SK-N-SH treated with all-trans-retinoic acid at 6 μM for 48 hours (cell line): ENCODE measurements at places on chromosomes 2 and 18.

DNA sequence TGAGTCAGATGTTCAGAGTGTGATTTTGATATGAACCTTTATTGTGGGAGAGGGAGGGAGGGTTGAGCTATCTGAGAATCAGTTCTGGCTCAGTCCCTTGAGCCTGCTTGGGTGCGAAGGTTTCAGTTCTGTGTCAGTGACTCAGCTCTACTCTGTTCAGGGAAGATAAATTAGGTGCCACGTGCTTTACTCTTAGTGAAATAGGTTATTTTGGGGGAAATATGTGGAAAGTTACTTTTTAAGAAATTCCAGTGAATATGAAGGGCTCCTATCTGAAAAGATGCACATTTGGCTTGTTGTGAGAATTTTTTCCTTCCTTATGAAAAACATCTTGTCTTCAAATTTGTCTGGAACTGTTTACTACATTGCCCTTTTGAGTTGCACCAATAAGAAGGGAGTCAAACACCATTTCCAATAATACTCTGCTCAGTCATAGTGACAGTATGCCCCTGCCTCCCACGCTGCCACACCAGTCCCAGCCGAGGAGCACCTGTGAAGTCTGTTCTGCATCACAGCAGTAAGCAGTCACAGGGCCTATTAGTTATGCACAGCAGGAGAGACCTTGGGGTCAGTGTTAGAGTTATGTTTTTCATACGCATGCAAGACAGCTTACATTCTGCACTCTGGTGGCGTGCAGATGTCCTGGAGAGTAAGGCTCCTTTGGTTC lies 32.8 kb upstream of the DNAH7 start:
- peak; percentile 59 for ATAC-seq

DNA sequence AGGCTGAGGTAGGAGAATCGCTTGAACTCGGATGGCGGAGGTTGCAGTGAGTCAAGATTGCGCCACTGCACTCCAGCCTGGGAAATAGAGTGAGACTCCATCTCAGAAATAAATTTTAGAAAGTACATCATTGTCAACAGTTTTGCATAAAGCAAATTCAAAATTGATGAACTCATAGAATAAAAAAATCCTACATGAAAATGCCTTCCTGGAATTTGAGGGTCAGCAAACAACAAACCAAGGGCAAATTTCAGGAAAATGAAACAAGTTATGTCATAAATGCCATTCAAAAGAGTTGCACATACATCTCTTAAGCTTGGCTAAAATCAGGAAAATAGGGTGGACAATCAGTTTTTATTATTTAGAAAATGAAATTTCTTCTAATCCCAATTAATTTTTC lies 45.1 kb downstream of the COL5A2 start:
- ATAC-seq = no peak

DNA sequence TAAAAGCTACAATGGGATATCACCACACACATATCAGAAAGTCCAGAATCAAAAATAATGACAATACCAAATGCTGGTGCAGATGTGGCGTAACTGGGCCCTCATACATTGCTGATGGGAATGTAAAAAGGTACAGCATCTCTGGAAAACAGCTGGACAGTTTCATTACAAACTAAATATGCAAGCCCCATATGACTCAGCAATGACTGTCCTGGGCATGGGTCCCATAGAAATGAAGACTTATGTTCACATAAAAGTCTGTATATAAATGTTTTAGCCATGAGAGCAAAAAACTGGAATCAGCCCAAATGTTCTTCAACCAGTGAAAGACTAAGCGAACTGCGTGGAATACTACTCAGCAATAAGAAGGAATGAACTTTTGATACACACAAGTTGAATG lies 56.7 kb downstream of the ALPK2 start:
- peak; percentile 23 for ATAC-seq

- no peak for ATAC-seq
These were observed 14.4 kb downstream of the ELMOD3 start for GRCh38 chr2:85368921-85369320.

- no peak for ATAC-seq
These were observed 98.4 kb downstream of the EHBP1 start for GRCh38 chr2:62803961-62804360.

DNA sequence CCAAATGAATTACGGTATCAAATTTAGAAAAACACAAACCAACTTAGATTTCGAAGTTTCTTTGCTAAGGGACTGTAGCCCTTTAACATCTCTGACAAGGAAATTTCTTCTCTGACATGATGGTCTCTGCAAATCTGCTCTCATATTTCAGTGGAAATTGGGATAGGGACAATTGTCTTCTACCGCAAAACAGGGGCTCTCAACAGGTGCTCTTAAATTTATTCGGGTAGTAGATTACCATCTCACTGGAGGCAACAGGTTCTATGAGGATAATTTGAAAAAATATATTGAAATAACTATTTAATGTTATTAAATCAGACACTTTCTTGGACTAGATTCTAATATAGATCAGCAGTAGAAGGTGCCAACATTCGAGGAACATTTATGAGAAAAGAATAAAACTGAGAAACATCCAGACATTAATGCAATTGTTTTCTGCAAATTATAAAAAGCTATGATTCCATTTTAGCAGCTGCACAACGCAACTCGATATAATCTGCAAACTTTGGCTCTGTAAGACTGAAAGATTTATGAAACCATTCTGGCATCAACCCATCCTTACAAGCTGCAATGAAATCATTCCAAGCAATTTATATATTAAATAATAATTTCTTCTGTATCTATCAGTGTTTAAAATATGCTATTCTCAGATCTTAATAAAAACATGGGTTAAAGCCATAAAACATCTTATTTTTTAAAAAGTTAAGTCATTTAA lies 10.0 kb upstream of the BCL2 start:
- ATAC-seq = no peak

DNA sequence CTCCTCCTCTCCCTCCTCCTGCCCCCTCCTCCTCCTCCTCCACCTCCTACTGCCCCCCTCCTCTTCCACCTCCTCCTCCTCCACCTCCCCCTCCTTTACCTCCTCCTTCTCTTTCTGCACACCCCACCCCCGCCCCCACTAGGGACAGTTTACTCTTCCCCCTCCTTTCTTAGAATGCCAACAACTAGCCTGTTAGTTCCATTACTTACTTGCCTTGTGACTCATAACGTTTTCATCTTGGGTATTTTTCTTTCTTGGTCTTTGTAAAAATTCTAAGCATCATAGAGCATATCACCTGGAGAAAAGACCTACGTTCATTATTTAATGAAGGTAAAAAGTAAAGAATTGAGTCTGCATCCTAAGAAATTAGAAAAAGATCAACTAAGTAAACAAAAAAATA lies 165.3 kb downstream of the NEDD4L start:
- 0 out of 3 replicates have a peak, but pooled peaks have one; percentile 18 for ATAC-seq

DNA sequence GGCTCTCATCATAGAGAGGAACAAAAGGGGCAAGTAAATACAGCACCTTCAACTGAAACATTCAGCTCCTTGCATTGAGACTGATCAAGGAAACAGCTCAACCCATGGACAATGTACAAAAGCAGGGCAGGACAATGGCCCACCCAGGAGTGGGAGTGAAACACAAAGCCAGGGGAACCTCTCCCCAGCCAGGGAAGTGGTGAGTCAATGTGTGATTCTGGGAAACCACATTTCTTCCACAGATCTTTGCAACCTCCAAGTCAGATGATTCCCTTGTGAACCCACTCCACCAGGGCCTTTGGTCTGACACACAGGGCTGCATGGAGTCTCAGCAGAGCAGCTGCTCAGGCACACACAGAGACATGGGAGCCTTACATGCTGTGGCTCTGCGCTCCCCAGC lies 294.5 kb downstream of the NR4A2 start:
- ATAC-seq = no peak

DNA sequence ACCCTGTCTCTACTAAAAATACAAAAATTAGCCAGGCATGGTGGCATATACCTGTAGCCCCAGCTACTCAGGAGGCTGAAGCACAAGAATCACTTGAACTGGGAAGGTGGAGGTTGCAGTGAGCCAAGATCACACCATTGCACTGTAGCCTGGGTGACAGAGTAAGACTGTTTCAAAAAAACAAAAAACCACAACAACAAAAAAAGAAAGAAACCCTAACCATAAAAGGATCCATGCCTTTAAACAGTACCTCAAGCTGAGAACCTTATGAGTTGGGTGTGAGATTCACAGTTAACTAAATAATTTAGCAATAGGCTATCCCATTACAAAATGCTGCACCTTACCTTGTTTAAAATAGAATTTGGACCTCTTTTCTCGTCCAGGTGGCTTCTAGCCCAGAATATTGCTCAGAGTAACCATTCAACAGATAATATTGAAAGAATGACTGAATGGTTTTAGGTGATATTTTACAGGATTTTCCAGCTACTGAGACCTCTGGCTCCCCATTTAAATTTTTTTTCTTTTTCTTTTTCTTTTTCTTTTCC lies 6.4 kb downstream of the DPYSL5 start:
- no peak for ATAC-seq

DNA sequence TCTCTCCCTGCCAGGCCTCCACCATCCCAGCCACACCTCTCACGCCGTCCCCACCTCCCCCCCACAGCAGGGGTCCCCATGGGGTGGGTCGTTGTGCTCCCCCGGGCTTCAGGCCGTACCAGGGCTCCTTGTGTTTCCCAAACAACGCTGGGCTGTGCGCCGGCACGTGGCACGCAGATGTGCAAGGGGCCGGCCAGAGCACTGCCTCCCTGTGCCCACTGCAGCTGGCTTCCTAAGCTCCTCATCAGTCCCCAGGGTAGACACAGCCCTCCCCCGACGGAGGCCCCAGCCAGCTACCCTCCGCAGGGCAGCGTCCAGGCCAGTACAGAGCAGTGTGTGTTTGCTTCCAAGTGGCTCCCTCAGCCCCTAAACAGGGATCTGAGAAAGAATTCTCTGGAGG lies 34.0 kb downstream of the BIN1 start:
- ATAC-seq = peak; percentile 48; the same call in 1 of the 3 replicates

- no peak for ATAC-seq
These were observed 702.8 kb upstream of the SLC39A10 start for GRCh38 chr2:194954218-194954617.

DNA sequence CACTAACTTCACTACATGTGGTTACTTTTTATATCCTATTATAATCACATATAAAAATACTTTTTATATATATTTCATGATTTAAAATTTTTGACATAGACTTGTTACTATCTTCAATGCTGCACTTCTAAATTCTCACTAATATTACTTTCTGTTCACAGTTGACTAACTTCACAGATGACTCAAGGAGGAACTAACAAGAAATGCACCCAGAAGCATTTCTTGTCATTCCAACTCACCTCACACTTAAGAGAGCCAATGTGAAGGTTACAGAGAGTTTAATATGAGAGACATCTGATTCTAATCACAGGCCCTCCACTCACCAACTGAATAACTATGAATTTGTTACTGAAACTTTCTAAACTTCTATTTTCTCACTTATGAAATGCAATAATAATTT lies 399.8 kb upstream of the SLC8A1 start:
- no peak for ATAC-seq

GRCh38 chr2:1550658-1551316 lies 137.5 kb downstream of the TPO start:
- peak; percentile 92 for ATAC-seq

- no peak for ATAC-seq
These were observed 639 bp downstream of the MAIP1 start for GRCh38 chr2:199956062-199956380.

DNA sequence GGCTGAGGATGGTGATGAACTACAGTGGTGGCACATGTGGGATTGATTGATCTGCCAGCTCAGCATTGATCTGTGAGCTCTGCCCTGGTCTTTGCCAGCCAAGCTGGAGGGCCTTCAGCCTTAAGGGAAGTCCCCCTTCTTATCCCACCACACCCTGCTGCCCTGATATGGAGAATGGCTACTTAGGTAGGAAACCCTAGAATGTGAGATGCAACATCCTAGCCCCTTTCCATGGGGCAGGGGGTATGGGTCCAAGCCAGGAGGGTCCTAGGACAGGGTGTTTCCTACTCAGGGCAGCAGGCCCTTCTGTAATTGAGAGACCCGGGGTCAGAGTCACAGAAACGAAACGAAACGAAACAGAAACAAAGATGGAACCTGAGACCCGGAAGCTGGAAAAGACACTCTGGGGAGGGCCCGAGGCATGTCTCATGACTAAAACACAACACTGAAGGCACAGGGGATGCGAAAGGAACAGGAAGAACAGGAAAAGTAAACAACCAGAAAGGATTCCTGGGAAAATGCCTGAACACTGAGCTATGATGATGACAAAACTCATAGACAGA lies 16.9 kb upstream of the SULT1C2 start:
- no peak for ATAC-seq

DNA sequence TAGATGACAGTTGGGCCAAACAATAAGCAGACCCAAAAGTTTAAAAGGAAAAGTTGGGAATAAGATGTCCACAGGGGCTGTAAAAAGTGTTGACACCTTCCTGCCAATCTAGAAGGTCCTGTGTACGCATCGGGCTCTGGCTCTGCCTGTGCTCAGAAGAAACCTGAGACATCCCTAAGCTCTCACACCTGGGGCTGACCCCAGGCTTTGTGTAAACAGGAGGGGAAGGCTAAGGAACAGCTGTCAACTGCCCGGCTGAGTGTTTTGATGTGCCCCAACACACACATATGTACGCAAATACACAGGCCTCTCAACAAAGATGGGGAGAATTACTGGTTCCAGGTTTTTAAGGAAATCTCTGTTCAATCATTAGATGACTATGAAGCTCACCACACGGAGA lies 59.5 kb downstream of the TMEM131 start:
- peak; percentile 66 for ATAC-seq

DNA sequence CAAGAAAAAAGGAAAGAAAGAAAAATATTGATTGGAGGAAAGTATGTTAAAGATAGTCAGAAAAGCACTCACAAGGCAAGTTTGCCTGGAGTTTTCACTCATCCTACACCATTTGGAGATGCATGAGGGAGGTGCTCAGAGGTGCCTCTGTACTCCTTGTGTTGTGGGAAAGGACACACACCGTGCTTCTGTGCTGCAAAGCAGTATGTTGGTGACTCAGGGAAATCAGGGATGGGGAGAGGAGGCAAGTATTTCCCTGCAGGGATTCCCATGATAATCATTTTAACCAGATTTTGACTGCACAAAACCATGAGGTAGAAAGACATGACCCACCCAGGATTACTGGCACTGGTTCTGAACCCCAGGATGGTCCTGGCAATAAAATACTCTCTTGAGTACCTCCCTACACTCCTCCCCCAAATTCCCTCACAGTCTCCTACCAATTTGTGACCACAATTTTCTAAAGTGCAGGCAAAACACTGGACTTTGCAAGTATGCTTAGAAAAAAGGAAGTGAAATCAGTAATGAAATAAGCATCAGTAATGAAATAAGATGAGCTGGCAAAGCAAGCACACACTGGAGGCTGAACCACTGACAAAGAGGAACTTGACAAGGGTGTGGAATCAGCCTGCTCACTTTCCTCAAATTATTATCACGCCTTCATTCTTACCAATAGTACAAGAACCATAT lies 155.5 kb upstream of the ACVR2A start:
- ATAC-seq = no peak

DNA sequence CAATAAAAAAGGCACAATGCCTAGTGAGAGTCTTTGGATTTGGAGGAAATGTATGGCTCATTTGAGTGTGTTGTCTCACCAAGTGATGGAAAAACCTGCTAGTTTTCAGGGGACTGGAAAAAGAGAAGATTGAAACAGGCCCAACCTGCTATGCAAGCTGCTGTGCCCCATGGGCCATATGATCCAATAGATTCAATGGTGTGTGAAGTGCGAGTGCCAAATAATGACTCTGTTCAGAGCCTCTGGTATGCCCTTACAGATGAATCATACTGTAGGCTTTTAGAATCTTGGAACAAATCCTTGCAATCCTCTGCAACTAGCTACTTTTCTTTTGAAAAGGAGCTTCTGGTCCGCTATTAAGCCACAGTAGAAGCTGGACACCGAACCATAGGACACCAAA lies 529.8 kb upstream of the CNTNAP5 start:
- no peak for ATAC-seq

- no peak for ATAC-seq
These were observed 13.9 kb upstream of the ATP6V1B1 start for GRCh38 chr2:70921839-70922234.
